ENCODE measurements at places on chromosomes 3 and 15.

GRCh38 chr15:81685237-81685636, 311.2 kb upstream of the TMC3 start:
- no peak for DNase-seq

GRCh38 chr15:38670128-38671005, 105.8 kb upstream of the RASGRP1 start:
- no peak for DNase-seq

GRCh38 chr3:126908752-126909275, 74.1 kb upstream of the PLXNA1 start:
- no peak for DNase-seq

DNA sequence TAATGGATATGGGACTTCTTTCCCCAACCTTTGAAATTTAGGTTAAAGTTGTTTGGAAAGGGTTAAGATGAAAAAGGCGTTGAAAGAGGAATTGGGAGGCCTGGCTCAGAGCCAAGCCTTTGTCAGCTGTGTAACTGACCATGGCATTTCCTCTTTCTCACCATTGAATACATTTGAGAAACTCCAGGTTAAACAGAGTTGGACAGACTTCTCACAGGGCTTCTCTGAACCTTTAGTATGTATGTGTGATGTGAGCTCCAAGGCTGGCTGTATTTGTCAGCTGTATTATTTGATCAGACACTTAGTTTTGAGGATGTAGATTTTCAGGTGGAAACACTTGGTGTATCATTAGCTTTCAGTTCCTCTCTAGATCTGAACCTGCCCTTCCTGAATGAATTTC, 136.4 kb upstream of the GOLGA6L4 start:
- no peak for DNase-seq

GRCh38 chr15:65406424-65407000, 16.2 kb downstream of the IGDCC4 start:
- DNase-seq: no peak

- no peak for DNase-seq
These were observed 75.7 kb downstream of the ITGB5 start for GRCh38 chr3:124811436-124811835.

DNA sequence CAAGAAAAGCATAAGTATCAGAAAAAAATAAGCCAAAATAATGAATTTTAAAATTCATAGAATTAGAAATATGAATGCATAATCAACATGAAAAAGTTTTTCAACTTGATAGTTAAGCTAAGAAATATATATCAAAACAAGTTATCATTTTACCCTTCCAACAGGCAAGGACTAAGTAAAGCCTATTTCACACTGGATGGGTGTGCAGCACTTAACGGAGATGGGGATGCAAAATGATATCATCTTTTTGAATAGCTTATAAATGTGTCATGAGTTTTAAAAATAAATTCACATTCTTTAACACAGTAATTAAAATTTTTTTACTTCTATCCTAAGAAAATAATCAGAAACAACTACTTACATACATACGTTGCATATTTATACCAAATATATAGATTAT, 20.9 kb downstream of the PIK3R4 start:
- DNase-seq: no peak

DNA sequence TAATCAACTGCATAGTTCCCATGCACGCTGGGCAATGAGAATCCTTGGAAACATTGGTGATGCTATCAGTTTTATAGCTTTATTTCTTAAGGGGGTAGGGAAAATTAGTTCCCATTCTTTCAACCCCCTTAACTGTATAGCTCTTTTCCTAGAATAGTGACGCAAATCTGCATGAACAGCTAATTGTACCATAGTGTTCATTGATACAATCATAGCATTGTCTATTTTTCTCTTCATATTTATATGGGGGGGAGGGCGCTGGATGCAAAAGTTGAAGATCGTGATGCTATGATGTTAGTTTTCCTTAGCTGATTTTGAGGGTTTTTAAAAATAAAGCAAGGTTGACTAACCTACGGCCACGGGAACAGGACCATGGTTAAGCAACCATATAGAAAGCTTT, 32.4 kb upstream of the SAMMSON start:
- DNase-seq: no peak

GRCh38 chr15:90351479-90352106, 491 bp upstream of the ZNF774 start:
- peak; percentile 59 for DNase-seq

- no peak for DNase-seq
These were observed 52.9 kb downstream of the EXOG start for GRCh38 chr3:38549082-38549481.

- no peak for DNase-seq
These were observed 22.8 kb downstream of the EFCC1 start for GRCh38 chr3:129023909-129024308.

DNA sequence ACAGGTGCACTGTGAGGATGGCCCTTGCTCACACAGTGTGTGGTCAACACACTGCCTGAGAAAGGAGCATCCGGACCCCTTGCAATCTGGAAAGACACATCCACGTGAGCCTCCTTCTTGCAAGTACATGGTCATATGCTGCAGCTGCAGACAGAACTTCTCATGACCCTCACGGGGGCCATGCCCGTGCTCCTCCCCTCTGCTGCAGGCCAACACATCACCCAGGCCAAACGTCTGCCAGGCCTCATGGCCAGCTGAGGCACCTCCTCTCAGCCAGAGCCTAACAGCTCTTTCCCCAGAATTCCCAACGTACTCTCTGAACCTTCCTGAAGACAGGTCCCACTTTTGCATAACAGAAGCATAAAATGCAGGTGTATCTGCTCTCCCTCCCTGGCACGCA, 25.3 kb downstream of the SLC41A3 start:
- DNase-seq: no peak

- DNase-seq: no peak
These were observed 152.9 kb downstream of the ATP10A start for GRCh38 chr15:25710184-25710583.

GRCh38 chr3:196555295-196555694, 13.1 kb downstream of the WDR53 start:
- no peak for DNase-seq

DNA sequence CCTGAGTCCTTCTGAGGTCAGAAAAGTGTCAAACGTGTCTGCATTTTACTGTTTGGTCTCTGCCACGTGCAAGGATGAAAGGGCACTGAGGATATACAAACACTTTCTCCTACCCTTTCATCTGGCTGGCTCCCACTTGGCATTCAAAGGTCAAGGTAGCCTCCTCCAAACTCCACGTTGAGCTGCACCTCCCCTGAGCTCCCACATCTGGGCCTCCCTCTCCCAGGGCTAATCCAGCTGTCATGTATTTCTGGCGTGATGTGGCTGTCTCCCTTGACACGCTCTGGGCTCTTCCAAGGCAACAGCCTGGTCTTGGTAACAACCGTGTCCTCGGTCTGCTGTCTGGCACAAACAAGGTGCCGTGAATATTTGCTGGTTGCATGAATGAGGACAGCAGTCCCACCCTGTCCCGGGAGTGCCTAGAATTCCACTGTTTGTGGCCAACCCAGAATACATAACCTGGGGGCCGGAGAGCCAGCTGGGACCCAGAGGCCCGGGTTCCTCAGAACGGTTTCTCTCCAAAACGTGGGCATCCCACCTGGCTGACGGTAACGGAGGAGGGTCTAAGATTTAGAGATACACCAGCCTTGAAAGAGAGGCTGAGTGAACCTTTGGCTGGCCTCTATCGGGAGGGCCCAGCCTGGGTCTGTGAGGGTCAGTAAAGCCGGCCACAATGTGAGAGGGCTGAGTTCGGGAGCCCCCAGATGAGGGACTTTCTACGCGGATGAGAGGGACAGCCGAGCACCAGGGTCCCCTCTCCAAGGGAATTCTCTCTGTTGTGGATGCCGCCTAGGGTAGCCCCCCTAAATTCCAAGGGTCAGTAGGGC, 767 bp downstream of the GLT8D1 start:
- DNase-seq: peak; percentile 31

DNA sequence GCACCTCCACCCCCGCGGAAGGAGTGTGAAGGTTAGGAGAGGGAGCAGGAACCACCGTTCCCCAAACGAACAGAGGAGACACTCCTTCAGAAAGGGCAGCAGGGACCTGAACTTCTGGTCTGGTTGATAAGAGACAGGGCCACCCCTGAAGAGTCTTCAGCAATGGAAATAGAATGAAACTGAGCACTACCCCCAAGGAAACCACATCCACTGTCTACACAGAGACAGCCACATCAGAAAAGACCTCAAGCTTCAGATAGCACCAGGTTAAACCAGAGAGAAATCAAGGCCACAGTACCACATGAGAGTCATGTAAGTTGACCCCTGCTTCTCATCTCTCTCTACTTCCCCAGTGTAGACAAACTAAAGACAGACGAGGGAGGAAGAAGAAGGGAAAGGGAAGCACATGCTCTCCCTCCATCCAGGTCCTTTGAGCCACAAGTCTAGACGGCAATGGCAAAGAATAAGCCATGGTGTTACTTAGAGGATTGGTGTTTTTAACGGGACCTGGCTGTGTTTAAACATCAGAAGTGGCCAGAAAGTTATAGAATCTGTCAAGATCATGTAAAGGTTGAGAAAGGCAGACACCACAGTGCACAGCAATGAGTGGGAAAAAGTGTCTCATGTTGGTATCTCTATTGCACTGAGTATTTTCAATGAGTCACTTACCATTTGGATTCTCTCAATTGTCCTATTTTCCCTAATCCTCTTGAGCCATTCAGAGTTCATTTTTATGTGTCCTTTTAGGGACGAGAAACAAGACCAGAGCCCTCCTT, 31.4 kb upstream of the CTNNB1 start:
- no peak for DNase-seq

DNA sequence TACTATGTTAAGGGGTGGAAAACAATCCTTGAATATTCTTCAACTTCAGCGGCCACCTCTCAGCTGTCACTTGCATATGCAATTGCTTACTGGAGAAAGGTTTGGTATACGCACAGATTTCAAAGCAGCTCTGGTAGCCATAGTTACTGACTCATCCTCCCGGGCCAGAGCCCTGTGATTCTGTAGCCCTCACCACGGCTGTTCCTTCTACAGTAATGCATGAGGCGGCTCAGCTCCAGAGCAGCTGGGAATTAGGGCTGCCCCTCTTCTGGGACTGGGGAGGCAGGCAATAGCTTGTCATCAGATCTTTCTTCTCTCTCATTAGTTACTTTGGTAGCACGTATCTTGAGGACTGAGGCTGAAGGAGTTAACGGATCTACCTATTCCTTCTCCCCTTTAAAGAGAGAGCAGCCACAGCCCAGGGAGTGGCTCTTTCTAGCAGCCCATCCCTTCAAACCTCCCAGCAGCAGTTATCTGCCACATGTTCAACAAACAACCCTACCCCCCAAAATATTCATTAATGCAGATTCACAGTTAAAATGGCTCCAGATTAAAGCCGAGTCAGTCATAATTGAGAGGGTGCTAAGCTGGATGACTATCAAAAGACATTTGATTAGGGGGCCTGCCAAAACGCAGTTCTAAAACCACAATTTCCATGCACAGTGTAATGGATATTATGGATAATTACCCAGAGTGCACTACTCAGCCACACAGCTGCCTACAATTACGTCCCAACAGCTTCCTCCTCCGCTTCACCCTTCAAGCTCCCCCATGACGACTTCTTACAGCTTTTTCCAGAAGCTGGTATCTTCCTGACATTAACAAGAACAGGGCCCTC, 54.7 kb downstream of the ETV5 start:
- no peak for DNase-seq

DNA sequence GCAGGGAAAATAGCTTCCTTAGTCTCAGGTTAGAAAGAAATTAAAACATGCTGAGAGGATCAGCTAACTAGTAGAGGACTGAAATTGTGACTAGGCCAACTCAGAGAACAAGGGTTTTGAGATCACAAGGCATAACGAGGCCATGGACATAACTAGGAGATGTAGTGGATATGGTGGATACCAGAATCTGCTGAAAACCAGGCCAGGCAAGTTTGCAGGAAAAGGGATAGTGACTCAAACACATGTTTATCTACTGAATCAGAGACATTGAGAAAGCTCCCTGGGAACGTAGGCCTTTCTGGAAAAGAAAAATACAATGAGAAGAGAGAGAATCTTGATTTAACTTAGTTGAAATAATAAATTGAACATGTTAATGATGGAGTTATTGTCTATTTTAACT, 326.5 kb upstream of the GBE1 start:
- DNase-seq: no peak

DNA sequence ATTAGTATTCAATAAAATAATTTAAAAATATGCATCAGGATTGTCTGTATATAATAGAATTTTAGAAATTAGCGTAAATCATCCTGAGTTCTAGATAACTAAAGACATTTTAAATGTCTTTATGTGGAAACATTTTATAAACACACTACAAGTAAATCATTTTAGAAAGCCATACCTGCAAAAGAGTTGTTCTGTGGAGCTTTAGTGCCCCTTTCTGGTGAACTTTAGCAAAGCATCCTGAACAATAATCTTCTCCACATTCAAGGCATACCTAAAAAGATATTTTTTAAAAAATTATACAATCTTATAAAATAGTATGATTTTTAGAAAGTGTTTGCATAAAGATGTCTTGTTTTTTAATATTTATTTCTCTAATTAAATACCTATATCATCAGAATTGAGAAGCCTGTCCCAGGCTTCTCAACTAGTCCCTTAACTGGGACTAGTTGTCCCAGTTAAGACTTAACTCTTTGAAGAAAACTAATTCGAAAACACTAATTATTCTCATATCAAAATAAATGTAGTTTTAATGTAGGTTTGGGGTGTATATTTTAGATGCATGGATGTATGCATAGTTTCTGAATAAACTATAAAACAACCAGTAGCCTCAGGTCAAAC, 29.7 kb downstream of the ZBBX start:
- peak; percentile 2 for DNase-seq

DNA sequence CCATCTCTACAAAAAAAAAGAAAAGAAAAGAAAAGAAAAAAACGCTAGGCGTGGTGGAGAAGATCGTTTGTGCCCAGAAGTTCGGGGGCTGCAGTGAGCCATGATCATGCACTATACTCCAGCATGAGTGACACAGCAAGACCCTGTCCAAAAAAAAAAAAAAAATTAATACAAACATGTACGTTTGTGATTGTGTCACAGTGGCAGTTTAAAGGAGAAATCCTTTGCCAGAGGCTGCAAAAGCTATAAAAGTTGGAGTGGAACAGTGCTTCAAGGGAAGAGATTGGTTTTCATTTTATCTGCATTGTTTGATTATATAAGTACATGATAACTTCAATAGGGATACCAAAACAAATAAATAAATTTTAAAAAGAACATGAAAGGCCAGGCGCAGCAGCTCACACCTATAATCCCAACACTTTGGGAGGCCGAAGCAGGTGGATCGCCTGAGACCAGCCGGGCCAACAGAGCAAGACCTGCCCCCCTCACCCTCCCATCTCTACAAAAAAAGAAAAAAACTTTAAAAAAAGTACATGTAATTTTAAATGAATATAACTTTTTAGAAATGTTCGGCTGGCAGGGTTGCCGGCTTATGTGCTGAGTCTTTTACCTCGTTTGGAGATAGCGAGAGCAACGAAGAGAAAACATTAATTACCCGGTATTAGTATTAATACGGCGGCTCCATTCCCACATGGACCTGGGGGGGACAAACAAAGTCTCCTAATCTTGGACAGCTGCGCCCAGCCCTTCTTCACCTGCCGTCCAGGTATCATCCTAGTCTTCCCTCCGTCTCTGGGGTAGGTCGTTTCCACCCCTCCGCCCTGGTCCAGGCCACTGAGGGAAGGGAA, 573 bp upstream of the DIS3L start:
- no peak for DNase-seq
